Right renal cortex interstitium (tissue), 3 donors: ENCODE measurements at places on chromosomes 6 and 20.

DNA sequence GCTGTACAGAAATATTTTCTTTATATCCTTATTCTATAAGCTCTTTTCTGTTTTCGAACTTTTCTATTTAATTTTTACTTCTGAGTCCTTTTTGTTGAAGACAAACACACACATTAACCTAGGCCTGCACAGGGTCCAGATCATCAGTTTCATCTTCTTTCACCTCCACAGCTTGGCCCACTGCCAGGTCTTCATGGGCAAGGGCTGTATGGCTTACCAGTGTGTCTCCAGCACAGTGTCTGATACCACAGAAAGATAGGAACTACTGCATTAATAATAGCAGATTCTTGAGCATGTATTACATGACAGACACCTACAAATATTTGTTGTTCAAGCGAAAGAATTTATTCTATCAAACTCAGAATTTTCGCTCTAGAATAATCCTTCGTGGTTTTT is 24.4 kb downstream of the QKI start:
- no peak for DNase-seq

- no peak for DNase-seq
These were observed 14.7 kb upstream of the CCDC167 start for GRCh38 chr6:37514321-37514771.

GRCh38 chr20:24406750-24407149 is 62.7 kb upstream of the SYNDIG1 start:
- no peak for DNase-seq

DNA sequence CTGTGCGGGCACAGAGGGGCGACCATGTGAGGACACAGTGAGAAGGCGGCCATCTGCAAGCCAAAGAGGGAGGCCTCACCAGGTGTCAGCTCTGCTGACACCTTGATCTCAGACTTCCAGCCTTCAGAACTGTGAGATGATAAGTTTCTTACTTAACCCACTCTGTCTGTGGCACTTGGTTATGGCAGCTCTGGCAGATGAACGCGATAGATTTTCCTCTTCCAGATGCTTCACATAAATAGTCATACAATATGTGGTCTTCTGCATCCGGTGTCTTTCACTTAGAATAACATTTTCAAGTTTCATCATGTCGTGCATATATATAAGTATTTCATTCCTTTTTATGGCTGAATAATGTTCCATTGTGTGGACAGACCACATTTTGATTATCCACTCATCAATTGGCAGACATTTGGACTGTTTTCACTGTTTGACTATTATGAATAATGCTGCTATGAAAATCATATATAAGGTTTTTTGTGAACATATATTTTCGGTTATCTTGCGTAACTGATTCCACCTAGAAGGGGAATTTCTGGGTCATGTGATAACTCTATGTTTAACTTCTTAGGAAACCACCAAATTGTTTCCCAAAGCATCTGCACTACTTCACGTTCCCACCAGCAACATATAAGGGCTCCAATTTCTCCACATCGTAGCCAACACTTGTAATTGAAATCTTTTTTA is 30.2 kb downstream of the PRR18 start:
- DNase-seq, result no peak

DNA sequence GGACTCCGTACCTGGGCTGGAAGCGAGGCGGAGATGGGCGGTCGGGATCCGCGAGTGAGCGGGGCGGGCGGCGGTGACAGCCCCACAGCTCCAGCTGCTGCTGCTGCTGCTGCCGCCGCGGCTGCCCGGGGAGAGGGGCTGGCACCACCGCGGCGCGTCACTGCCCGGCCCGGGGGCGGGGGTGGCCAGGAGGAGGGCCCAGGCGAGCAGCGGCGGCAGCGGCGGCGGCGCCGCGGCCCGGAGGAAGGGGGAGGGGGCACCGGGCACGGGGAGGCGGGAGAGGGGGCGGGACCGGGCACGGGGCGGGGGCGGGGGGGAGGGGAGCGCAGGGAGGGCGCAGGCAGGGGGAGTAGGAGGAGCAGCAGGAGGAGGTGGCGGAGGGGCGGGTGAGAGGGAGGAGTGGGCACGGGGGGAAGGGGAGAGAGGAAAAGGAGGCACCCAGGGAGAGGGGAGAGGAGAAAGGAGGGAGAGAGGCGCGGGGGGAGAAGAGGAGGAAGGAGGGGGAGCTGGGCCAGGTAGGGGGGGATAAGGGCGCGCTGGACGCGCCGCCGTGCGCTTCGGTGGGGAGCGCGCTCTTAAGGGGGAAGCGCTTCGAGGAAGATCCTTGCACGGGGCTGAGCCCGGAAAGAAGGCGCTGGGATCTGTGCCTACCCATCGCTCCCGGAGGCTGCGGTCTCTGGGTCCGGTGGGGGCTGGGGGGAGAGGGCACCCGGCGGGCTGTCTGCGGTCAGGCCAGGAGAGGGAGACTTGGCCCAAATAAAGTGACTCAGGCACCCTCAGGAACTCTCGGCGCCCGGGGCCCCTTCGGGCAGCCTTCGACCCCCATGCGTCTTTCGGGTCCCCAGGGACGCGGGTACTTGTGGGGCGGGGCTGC is 101.5 kb downstream of the NOL4L start:
- DNase-seq, result no peak

- no peak for DNase-seq
These were observed 31.1 kb upstream of the PLEKHG1 start for GRCh38 chr6:150568560-150568959.

DNA sequence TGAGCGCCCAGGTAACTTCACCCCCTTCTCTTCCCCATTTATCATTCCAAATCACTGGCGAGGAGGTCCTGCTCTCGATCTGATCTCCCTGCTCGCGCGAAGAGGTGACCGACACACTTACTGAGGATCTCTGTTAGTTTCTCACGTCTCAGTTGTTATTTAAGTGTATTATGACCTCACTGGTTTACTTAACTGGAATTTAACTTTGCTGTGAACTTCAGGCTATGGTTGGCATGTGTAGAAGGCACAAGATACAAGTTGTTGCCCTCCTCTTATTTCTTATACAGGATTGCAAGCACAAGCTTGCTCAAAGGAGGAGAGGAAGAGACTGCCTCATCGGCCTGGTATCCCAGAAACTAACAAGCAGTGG is 1.2 kb downstream of the RNF217 start:
- DNase-seq, result peak; percentile 30

DNA sequence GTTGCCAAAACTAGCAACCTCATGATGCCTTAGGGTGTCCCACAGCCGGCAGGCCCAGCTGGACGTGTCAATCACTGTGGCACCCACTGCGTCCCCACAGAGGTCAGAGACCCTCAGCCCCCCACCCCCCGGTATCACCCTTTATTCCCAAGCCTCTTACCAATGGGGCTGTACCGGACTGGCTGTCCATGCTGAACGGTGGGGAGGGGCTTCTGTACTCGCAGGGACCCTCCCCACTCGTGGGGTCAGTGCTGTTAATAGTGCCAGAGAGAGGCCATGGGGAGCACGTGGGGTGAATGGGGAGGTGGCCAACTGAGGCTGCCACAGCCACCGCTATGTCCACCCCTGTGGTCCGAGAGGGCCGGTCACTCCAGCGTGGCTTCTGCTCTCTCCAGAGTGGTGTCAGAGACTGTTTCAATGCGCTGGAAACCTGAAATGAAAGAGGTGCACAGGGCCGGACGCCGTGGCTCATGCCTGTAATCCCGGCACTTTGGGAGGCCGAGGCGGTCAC is 68.6 kb downstream of the THBS2 start:
- no peak for DNase-seq

- no peak for DNase-seq
These were observed 507.8 kb upstream of the CITED2 start for GRCh38 chr6:139882234-139882633.

DNA sequence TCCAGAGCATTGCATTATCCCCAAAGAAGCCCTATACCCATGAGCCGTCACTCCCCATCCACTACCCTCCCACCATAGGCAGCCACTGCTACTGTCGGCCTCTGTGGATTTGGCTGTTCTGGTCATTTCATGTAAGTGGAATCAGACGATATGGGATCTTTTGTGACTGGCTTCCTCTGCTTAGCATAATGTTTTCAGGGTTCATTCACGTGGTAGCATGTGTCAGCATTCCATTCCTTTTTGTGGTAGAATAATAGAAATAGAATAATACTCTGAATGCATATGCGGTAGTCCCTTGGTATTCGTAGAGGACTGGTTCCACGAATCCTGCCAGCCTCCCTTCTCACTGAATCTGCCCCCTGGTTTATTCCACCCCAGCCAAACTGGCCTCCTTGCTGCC is 402.6 kb upstream of the SULF2 start:
- no peak for DNase-seq

DNA sequence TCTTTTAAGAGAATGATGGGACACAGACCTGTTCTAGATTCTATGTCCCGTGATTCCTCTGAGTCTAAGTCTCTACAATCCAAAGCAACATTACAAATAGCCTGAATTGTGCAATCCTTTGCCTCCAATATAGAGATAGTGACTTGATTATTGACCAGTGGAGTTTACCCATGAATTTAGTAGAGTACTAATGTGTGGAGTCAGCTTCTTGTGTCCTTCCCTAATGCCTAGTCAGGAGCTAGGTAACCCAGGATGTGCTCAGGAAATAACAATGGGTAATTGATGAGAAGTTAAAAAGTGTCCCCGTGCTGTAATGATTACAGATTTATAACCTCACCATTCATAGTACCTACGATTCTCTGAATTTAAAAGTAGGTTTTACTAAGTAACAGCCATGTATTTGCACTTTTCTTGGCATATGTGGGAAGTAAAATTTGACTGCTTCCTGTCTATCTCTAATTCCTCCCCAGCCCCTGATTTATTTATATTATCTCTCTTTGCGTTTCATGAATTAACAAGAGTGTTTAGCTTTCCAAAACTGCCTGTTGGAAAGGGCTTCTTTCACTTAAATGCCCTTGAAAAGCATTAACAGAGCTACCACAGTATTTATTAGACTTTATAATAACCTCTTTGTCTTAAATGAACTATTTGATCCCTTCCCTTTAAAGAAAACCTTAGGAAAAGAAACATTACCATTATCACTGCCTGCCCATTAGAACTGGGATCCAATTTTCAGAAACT is 30.5 kb downstream of the NEDD9 start:
- no peak for DNase-seq

- no peak for DNase-seq
These were observed 31.1 kb upstream of the RGS17 start for GRCh38 chr6:153162172-153162571.

- no peak for DNase-seq
These were observed 100.4 kb downstream of the MYO6 start for GRCh38 chr6:75849329-75850025.

DNA sequence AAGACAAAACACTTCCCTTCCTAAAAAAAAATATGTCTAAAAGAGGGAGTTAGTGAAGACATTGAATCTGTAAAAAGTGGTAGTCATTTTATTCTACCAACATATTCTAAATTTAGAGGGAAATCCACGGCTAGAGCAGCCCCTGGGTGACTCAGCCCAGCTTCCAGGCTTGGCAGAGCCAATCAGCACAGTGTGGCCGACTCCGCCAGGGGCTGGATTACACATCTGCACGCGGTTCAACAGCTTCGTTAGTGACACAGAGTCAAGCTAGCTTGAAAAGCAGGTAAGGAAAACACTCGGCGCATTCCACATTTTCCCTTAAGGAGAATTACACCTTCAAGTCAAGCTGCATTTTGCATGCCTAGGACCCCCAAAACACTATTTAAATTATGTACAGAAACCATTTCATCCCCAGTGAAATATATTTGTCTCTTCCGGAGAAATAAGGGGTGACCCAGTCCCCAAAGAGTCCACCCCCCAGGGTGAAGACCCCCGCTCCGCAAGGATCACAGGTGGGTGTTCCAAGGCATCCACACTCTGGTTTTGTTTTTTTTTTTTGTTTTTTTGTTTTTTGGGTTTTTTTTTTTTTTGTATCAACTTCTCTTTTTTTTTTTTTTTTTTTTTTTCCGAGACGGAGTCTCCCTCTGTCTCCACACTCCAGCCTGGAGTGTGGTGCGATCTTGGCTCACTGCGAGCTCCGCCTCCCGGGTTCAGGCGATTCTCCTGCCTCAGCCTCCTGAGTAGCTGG is 58.4 kb upstream of the ARID1B start:
- DNase-seq, result no peak

GRCh38 chr6:43331891-43332290 is 23.3 kb upstream of the CRIP3 start:
- no peak for DNase-seq

DNA sequence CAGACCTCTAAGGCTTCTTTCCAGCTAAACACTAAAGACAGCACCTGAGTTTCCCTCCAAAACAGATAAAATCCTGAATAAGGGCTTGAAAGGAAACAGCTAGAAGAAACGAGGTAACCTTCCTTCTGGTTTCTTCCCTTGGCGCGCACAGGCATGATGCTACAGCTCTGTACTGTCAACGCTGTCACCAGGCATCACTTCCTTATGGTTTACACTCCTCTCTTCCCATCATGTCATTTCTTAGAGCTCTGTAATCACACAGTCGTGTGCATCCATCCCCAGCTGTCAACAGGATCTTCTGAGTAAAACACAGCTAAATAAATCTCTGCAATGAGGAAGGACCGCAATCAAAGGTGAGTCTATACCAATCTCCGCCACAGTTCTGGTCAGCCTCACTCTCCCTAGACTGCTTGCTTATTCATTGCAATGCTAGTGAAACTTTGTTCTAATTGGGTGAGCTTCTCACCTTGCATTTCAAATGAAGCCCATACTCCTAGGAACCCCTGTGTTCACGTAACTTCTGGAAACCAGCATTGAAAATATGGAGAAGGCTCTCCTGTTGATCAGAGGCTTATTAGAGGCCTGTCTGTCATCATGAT is 162.6 kb upstream of the DTNBP1 start:
- no peak for DNase-seq

DNA sequence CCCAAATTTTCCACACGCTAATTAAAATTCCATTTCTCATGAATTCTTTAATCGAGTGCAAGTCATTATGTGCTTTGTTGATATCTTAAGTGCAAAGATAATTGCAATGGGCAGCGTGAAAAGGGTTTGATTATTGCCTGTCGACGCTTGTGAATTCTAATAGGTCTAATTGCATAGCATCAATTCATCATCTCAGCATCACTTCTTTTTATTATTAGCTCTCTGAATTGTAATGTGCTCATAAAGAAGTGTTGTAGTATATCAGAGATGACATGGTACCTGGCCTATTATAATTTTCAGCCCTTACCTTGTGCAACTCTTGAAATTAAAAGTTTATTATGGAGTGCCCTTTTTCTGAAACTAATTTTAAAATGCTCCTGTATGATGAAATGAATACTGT is 866.8 kb upstream of the FLRT3 start:
- DNase-seq, result no peak

DNA sequence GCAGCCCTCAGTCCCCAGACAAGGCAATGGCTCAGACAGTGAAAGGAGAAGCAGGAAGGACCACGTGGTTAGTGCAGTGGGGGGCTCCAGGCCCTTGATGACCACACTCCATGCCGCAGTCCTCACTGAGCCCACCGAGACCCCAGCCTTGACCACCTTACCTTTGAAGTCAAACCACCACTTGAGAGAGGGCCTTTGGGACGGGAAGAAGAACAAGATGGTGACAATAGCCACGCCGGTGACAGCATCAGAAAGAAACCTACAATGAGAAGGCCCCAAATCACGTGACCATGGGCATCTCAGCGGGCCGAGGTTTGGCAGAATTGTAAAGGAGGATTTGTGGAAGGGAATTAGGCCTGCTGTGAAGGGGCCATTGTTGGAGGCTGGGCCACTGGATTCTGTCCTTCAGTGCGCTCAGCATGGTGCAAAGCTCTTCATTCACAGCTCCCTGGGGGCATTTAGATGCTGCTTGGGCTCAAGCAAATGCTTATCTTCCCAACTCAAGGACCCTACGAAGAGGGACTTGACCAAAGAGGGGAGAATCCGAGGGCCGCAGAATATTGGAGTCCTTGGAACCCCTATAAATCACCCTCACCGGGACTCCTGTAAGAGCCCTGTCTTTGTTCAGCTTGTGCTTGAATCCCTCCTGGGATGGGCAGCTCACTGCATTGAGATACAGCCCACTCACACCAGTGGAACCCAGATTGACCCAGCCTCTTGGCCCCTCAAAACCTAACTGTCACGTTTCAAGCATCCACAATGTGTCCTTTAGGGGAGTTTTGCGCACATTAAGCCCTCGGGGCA is 33.2 kb upstream of the OCSTAMP start:
- no peak for DNase-seq
